ENCODE measurements at places on chromosomes 2 and 18. TPM values are rescaled to one million over a fixed set of nuclear protein-coding genes. Genes with fewer than 3 reads are reported as not detected.

DNAJC5G gene
- total RNA-seq, result not detected

PASK gene
- total RNA-seq, result 11.5 TPM

GREB1L gene
- total RNA-seq, result 4.1 TPM

RSAD2 gene
- 14.7 TPM for total RNA-seq

KLF7 gene
- total RNA-seq, result 20.9 TPM

TMEM150A gene
- 2.6 TPM for total RNA-seq

MTERF4 gene
- 21.5 TPM for total RNA-seq

PRKAG3 gene
- total RNA-seq, result not detected

PTPN4 gene
- 61.5 TPM for total RNA-seq

PXDN gene
- total RNA-seq, result 30.9 TPM

REG1B gene
- total RNA-seq, result not detected

EMILIN1 gene
- 107 TPM for total RNA-seq

GRCh38 chr2:159146996-159147666 lies 139.4 kb downstream of the WDSUB1 start:
- no peak for DNase-seq

- DNase-seq, result peak; percentile 63
Measured at GRCh38 chr2:120343433-120344105, 2.4 kb upstream of the INHBB start.

DNA sequence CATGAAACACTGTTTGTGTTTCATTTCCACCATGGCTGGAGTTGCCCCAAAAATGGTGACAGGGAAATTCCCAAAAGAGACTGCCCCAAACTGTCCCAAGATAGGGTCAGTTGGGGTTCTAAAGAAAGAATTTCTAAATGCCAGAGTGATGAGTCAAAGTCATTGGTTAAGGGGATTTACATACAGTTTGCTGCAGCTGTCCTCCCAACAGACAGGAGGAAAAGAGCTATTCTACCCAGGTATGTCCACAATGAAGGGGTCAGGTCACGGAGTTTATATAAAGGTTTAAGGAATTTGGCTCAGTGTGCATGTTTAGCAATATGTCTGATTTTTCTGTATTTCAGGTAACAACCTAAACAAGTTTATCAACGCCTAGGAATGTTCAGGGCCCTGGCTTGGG lies 344.1 kb downstream of the TDRD15 start:
- DNase-seq, result no peak

GRCh38 chr2:70995426-70995729 lies 705 bp upstream of the TEX261 start:
- DNase-seq, result peak; percentile 22

GRCh38 chr2:39306626-39307025 lies 62.9 kb upstream of the CDKL4 start:
- no peak for DNase-seq

GRCh38 chr2:154142480-154142879 lies 270.8 kb downstream of the GALNT13 start:
- no peak for DNase-seq

GRCh38 chr2:186129767-186130581 lies 356.1 kb upstream of the ZC3H15 start:
- no peak for DNase-seq

GRCh38 chr2:1607971-1608688 lies 136.2 kb downstream of the PXDN start:
- no peak for DNase-seq

DNA sequence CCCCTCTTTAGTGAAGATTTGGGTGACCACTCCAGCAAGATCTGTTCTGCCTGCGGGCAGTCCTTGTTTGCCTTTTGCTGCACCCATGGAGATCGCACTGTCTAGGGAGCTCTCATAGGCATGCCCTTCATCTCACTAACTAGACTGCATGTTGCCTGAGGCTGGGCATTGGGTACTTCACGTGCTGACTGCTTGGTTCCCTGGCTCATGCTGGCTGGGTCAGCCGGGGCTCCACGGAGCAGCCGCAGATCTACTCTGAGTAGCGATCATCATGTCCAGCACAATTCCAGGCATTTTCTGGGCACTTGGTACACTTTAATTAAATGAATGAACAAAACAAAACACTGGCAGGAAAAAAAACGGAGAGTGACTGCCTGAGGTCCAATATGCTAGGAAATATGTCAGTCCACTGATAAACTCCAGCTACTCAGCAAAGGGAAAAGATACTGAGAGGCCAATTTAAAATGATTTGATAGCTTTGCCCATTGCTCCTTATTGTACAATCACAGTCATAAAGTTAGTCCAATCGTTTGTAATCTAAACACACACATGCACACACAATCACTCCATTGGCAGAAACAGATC lies 220.3 kb downstream of the C1D start:
- DNase-seq, result no peak

DNA sequence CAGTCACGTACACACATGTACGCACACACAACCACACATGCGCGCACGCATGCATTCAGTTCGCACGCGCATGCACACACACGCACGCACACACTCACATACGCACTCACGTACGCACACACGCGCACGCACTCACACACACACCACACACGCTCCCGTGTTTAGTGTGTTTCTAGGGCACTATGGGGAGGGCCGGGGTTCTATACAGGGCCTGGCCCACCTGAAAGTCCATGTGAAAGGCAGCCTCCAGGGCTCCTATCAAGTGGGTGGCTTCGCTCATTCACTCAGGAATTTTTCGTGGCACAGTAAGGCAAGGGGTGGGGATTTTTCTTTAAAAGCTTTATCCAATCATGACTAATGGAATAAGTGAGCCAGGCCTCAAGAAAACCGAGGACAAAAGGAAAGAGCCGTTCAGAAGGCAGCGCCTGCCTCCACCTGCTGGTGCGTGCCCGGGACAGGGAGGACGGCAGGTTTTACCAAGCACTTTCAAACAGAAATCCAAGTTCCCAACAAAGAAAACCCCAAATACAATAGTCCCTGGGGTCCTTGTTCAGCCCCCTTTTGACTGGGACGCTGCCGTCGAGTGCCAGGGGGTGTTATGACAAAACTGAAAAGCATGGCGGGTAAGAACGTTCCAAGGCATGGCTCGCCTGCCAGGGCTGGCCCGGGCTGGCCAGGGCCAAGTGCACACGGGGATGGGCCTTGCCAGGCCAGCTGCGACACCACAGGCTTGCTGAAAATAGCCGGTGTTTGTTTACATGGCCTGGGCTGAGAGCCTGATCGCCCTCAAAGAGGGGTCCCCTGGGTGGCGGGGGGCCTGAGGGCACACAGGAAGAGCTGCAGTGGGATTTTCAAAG lies 110.0 kb downstream of the HDAC4 start:
- peak; percentile 11 for DNase-seq

DNA sequence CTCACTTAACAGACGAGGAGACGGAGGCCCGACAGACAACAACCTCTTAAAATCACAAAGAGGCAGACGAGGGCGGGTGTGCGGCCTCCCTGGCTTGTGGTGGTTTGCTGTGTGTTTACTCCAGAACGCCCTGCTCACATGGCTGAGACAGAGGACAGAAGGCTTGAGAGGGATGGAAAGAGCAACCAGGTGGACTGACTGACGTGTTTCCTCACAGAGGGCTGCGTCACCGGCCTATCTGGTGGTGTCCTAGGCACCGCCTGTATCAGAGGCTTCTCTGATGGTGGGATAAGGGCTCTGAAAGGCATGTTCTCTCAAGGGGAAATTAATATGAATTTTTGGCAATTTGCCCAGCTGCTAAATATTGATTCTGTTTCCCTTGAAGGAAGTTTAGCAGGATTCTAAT lies 47.0 kb upstream of the RALBP1 start:
- no peak for DNase-seq

DNA sequence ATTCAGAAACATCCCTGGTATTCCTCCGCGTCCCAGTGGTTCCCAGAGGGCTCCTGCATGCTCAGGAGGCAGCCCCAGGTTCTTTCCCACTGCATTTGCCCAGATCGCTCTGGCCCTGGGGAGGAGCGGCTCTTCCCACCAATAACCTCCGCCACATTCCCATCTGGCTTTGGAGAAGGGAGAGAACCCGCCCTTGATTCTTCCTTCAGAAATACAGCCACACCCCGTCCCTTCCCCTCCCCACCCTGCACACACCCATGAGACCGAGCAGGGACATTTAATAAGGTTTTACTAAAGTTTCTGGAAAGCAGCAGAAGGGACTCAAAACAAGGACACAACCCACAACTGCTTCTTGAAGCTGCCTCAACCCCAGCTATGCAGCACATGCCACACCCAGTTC lies 21.9 kb downstream of the ARID5A start:
- DNase-seq, result no peak

DNA sequence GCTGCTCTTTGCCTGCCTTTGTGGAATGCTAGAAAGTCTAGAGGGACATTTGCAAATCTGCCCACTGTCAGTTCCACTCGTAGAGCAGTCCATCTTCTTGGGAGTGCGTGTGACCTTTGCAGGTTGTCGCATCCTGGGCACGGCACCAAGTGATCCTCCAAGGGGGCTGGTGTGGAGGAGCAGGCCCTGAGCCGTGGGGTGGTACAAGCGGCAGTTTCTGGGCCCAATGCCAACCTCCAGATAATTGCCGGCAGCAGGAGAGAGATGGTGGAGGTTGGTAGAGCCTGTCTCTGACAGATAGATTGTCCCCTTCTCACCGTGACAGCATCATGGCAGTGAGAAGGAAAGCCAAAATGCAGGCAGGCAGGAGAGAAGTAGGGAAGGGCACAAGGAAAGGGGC lies 150.7 kb upstream of the SLC14A2 start:
- no peak for DNase-seq

DNA sequence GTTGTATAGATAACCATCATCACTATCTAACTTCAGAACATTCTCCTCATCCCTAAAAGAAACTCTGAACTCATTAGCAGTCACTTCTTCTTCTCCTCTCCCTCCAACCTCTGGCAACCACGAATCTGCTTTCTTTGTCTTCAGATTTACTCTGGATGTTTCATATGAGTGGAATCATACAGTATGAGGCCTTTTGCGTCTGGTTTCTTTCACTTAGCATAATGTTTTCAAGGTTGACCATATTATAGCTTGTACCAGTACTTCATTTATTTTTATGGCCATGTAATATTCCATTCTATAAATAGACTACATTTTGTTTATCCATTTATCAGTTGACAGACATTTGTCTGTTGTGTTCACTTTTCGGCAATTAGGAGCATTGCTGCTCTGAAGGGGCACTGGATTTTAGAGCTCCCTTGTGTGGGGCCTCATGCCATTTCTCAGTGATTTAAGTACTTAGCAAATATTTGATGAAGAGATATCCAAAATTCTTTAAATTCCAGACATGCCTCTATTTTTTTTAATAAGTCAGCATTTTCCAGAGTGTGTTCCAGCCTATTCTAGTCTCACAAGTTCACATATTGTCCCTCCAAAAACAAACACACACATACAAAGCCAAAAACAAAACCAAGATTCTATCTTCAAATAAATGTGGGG lies 22.5 kb upstream of the MAP3K20 start:
- DNase-seq, result no peak

DNA sequence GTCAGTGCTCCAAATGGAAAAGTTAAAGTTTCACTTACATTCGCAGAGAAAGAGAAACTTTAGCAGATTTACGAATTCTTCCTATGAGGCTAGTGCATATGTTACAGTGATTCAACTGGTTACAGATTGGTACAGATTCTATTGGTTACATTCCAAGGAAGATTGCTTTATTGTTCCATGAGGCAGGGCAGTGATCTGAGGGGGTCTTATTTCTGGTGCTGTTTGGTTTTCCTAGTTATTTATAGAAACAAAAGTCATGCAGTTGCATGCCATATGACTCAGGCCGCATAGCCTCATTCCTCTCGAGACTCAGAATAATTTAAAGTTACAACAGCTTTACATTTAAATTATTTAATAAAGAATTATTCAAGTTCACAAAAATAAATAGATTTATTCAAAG lies 385.4 kb upstream of the SYT4 start:
- no peak for DNase-seq

DNA sequence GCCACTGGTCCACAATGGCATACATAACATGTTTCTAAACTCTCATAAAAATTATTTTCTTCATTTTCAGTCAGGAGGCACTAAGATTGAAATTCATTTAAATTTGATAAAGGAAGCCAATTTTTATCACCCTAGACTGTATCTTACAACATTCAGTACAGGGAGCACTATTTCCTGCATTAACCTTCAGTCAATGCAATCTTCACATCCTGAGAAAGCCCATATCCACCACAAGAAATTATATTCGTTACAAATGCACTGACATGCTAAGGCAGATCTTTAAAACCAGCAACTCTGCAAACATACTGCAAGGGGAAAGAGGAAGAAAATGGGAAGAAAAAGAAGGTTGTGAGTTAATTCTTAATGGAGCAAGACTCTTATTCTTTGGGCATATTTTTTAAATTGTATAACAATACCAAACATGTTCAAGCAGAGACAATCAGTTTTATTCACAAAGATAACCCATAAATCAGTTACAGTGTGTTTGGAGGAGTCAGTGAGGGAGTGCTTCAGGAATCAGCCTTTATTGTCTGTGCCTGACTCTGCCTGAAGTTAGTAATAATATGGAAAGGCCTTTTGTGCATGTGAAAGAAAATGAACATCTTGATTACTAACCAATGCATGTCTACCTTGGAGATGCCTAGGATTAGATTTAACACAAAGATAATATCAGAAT lies 370.1 kb downstream of the FBXO15 start:
- no peak for DNase-seq

DNA sequence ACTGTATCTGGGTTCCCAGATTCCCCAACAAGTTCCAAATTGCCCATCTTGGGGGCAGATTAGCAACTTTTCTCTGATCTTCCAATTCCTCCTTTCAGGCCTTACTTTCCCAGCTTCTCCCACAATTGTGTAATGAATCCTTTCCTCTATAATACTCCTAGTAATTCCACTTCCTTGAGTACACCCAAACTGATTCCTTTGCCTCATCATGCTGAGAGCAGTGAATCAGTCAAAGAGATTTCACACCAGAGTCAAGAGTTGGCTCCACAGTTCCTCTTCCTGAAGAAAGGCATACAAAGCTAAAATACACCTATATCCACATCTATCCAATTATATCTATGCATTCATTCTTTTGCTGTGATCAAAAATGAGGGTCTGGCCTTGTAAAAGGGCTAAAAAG lies 28.6 kb upstream of the DAPL1 start:
- DNase-seq, result no peak

GRCh38 chr2:219059375-219059724 lies 1.4 kb downstream of the IHH start:
- no peak for DNase-seq

GRCh38 chr18:42268186-42268725 lies 313.2 kb downstream of the PIK3C3 start:
- DNase-seq, result no peak

GRCh38 chr2:19932928-19933327 lies 31.1 kb upstream of the TTC32 start:
- no peak for DNase-seq

- DNase-seq, result no peak
Measured at GRCh38 chr18:9184998-9185613, 48.5 kb downstream of the ANKRD12 start.
